ENCODE measurements at places on chromosomes 6 and 20. TPM values are rescaled to one million over a fixed set of nuclear protein-coding genes. Genes with fewer than 3 reads are reported as not detected.

- H3K27ac ChIP-seq, result peak overlapping the region; percentile 39
- no peaks in the 10 kb centered on the region for H3K36me3 ChIP-seq
- H3K27me3 ChIP-seq, result no peaks in the 10 kb centered on the region
- peak overlapping the region; percentile 10 for H3K4me3 ChIP-seq
These were observed 12.5 kb upstream of the TMEM30A start for GRCh38 chr6:75296811-75297779.

DNA sequence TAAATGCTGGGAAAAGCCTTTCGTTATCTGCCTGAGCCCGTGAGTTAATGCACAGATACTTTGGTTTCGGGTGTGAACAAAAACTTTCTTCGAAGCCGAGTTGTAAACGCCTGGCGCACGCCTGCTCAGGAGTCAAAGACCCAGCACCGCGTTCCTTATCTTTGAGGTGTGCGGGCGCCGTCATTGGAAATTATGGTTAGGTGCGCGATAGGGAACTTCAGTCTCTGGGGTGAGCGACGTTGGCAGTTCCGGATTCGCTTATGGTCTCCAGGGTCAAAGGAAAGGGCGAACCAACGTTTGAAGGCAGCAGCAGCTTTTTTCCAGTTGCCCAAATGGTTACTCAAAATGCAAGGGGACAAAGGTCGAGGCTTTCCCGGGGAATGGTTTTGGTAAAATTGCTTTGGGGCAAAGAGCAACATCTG is 853 bp downstream of the SLC22A3 start:
- no peak for DNase-seq
- no peaks in the 10 kb centered on the region for H3K36me3 ChIP-seq
- H3K4me1 ChIP-seq, result peaks cover 3% of the 10 kb centered on the region
- H3K27me3 ChIP-seq, result peaks cover 72% of the 10 kb centered on the region
- peak overlapping the region; percentile 54 for H3K4me3 ChIP-seq
- no peak overlapping the region for H3K27ac ChIP-seq

DNA sequence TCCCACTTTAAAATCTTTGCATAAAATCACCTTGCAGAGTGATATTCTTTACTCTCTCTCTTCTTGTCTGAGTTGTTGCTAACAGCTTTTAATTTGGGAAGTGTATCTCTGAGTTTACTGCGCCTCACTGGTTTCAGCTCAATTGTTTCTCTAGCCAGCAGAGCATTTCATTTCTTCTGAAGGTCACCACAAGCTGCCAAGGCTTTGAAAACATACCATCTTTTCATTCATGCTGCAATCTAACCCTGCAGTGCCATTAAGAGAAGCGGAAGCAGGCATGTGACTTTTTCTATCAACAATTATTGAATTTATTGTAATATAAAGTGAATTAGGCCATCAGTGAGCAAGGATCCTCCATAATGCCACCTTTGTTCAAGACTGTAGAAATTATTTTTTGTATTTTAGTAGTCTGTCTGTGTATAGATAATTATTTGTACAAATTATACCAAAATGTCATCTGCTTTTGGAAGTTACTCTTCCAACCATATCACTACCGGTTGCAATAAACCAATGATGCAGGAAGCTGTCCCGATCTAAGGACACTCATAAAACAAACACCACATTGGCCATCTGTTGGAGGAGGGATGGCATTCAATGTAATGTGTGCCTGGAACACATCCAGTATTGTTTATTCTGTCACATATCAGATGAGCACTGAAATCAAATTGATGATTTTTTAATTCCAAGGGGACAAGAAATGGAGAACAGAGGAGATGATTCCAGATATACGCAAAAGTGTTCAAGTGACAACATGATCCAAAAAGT is 26.8 kb downstream of the HS3ST5 start:
- DNase-seq, result no peak
- H3K4me1 ChIP-seq, result peaks cover 4% of the 10 kb centered on the region
- no peak overlapping the region for H3K4me3 ChIP-seq
- no peak overlapping the region for H3K27ac ChIP-seq
- no peaks in the 10 kb centered on the region for H3K27me3 ChIP-seq

DNA sequence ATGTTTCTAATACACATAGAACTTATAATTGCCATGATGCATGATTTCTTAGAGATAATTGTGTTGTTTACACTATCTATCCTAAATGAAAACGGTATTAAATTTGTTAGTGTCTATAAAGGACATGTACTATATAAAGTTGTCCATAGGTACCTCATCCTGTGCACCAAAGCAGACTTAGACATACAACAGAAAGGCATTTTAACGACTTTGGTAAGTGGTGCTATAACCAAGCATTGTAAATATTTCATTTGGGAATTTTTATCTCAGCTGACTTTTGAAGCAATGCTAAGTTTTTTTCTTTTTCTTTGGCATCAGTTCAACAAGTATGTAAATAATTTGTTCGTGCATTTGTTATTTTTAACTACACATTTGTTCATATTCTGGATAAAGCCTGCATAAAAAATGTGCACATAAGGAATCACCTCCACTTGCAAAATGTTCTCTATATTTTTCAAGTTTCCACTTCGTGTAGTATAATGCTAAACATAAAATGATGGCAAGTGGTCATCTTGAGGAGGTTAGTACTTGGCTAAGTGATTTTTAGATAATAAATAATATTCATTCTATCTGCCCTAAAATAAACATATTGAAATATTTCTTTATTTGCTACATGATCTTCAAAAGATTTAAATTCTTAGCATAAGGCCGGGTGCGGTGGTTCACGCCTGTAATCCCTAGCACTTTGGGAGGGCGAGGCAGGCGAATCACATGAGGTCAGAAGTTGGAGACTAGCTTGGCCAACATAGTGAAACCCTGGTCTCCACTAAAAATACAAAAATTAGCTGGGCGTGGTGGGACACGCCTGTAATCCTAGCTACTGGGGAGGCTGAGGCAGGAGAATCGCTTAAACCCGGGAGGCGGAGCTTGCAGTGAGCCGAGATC is 6.3 kb upstream of the GJA1 start:
- H3K4me3 ChIP-seq, result no peak overlapping the region
- H3K4me1 ChIP-seq, result peaks cover 18% of the 10 kb centered on the region
- no peaks in the 10 kb centered on the region for H3K36me3 ChIP-seq
- H3K27me3 ChIP-seq, result no peaks in the 10 kb centered on the region
- DNase-seq, result no peak

GRCh38 chr20:10864076-10864672 is 190.4 kb upstream of the JAG1 start:
- H3K4me1 ChIP-seq, result no peaks in the 10 kb centered on the region
- H3K27ac ChIP-seq, result no peak overlapping the region
- no peaks in the 10 kb centered on the region for H3K27me3 ChIP-seq
- no peaks in the 10 kb centered on the region for H3K36me3 ChIP-seq
- no peak overlapping the region for H3K4me3 ChIP-seq

DNA sequence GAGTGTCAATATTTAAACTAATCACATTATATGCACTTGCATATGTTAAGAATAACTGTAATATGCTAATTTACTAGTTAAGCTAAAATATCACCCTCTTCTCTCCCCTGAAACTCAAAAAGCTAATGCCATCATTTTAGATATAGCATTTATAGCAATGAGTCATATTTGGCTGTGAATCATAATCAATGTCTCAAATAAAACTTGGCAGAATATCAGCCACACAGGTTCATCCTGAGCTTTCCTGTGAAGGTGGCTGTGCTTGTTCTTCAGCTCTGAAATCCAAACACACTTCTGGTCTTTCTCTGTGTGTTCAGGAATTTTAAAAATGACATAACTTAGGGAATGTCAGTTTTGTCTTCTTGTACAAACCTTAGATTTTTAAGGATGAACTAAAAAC is 12.8 kb upstream of the PNRC1 start:
- H3K4me1 ChIP-seq, result peaks cover 17% of the 10 kb centered on the region
- no peaks in the 10 kb centered on the region for H3K36me3 ChIP-seq
- H3K27ac ChIP-seq, result no peak overlapping the region
- DNase-seq, result no peak
- no peaks in the 10 kb centered on the region for H3K27me3 ChIP-seq
- no peak overlapping the region for H3K4me3 ChIP-seq

Gene SPDEF
- total RNA-seq, result 0.50 TPM

Gene GHRH
- not detected for total RNA-seq

Gene LGSN
- total RNA-seq, result 0.09 TPM

Gene SPATA25
- 0.43 TPM for total RNA-seq

All from neural progenitor cell (in vitro differentiated cells).